ENCODE measurements at places on chromosomes 11 and 22. TPM values are rescaled to one million over a fixed set of nuclear protein-coding genes. Genes with fewer than 3 reads are reported as not detected.

- no peak for DNase-seq
Measured at GRCh38 chr11:123392431-123392830, 37.6 kb upstream of the GRAMD1B start.

- no peak for DNase-seq
Measured at GRCh38 chr11:127117231-127117739, 116.7 kb upstream of the KIRREL3 start.

DNA sequence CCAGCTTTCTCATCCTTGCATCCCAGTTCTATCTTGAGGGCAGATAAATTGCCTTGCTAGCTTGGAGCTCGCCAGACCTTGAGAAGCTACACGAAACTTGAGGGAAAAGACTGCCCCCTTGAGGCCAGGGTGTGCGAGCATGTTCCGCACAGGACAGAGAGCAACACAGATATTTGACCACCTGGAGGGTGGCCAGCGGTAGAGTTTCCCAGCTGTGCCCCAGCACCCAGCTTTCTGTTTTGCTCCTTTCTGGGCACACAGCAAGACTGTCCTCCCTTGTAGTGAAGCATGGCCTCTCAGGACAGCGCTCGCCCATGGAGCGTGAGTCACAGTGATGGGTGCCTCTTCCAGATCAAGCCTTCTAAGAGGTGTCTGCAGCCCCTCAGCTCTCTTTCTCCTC, 23.5 kb downstream of the SPATA19 start:
- peak; percentile 75 for DNase-seq

DNA sequence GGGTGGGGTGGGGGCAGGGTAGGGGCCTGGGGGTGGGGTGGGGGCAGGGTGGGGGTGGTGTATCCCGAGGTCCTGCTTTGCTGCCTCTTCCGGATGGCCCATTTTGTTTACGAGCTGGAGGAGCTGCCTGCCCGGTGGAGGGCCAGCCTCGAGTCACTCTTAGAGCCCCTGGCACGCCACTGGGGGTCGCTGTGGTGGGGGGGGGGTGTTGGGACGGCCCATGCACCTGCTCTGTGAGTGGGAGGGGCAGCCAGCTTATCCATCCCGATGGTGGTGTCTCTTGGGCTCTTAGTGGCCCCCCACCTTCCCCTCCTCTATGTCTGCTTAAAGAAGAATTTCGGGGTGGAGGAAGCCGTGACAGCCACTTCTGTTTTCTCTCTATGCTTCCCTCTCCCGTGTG, 24.6 kb downstream of the MRGPRD start:
- DNase-seq = peak; percentile 60

Gene ACR
- total RNA-seq = not detected

Gene DKK3
- total RNA-seq = 1.1 TPM

Gene ZBTB16
- not detected for total RNA-seq

Gene OR52N4
- total RNA-seq = not detected
